ENCODE measurements at places on chromosomes 2 and 18.

DNA sequence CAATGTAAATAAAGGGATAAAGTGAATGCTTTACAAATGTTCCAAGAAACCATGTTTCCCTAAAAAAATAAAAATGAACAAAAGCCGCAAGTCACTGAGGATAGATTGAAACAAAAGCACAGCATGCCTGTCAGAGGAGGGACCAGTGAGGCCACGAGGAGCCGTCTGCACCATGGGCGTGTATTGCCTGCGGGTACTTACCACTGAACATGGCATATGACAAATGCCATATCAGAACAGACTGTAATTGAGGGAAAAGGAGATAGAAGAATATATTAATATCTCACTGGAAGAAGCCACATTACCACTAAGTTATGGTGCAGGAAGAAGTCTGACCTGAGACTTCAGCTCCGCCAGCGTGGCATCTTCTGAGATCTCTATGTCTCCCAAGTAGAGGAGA, 75.8 kb downstream of the USP40 start:
- no peak for DNase-seq

- DNase-seq: no peak
Measured at GRCh38 chr18:67574749-67575148, 58.2 kb upstream of the DSEL start.

DNA sequence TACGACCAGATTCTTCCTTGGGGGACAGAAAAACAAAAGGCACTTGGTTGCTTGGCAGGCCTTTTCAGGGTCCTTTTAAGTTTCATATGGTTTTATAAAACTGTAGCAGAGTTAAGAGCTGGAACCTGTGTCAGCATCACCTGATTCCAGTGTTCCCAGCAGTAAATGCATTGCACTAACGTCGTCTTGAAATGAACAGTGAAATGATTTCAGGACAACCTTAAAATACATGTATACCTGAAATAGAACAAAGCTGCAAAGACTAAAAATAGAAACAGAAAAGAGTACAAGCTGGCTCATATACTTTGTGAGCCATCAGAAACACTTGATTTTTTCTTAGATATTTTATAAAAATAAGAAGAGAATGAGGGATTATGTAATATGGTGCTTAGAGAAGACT, 51.9 kb downstream of the ACSL3 start:
- no peak for DNase-seq

GRCh38 chr2:47069628-47070154, 85.4 kb downstream of the STPG4 start:
- DNase-seq: no peak

GRCh38 chr2:207503234-207503633, 26.5 kb upstream of the CREB1 start:
- DNase-seq: no peak

DNA sequence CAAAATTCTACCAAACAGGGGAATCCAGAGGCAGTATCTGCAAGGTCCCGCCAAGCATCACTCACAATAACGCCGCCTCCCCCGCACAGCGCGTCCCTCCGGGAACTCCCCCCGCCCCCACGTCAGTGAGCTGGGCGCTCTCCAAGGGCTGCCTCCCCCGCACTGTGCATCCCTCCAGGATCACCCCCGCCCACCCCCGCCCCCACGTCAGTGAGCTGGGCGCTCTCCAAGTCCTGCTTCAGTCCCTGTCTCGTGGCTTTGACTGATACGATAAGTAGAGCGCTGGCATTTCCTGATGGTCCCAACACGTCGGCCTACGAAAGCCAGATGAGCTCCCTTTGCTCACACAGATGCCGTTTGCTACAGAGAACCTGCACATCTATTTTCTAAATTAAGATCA, 130.7 kb upstream of the TPO start:
- DNase-seq: no peak

GRCh38 chr2:38130876-38131275, 54.9 kb upstream of the CYP1B1 start:
- DNase-seq: no peak

- DNase-seq: no peak
Measured at GRCh38 chr2:7411691-7412090, 494.5 kb downstream of the RNF144A start.

DNA sequence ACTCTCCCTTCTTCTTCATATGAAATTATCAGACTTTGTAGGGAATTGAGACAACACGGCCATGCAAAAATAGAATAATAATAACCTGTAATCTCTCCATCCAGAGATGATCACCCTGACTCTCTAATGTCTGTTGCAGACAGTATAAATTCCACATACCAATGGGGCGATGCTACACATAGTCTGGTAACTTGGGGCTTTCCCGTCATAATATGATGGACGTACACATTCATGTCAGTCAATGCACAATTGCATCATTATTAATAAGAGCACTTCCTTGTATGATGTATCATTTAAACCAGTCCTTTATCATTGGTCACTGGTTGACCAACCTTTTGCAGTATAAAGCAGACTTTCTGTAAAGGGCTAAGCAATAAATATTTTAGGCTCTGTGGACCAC, 39.5 kb upstream of the SCLY start:
- DNase-seq: no peak

- DNase-seq: no peak
Measured at GRCh38 chr2:10269291-10269690, 33.4 kb upstream of the HPCAL1 start.

- DNase-seq: no peak
Measured at GRCh38 chr2:50480507-50480906, 551.4 kb downstream of the NRXN1 start.

- DNase-seq: no peak
Measured at GRCh38 chr2:194087089-194087958, 1569.7 kb upstream of the SLC39A10 start.

GRCh38 chr18:4960578-4960977, 236.5 kb downstream of the AKAIN1 start:
- DNase-seq: no peak

- no peak for DNase-seq
Measured at GRCh38 chr2:230772156-230772555, 59.5 kb downstream of the CAB39 start.

- DNase-seq: no peak
Measured at GRCh38 chr18:51426996-51427395, 229.5 kb upstream of the MEX3C start.

- no peak for DNase-seq
Measured at GRCh38 chr18:75293591-75293990, 83.0 kb downstream of the TSHZ1 start.

GRCh38 chr2:169452080-169452479, 27.2 kb upstream of the BBS5 start:
- no peak for DNase-seq

DNA sequence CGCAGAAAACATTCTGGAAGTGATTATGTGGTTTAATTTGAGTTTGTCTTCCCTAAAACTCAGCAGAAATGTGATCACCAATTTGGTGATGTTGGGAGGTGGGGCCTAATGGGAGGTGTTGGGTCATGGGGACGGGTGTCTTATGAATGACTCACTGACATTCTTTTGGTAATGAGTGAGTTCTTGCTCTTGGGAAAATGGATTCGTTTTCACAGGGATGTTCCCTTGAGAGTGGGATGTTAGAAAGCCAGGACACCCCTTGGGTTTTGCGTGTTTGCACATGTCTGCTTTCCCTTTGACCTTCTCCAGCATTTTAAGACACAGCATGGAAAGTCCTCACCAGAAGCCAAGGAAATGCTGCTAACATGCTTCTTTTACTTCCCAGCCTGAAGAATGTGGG, 321.5 kb upstream of the NT5C1B start:
- DNase-seq: no peak

DNA sequence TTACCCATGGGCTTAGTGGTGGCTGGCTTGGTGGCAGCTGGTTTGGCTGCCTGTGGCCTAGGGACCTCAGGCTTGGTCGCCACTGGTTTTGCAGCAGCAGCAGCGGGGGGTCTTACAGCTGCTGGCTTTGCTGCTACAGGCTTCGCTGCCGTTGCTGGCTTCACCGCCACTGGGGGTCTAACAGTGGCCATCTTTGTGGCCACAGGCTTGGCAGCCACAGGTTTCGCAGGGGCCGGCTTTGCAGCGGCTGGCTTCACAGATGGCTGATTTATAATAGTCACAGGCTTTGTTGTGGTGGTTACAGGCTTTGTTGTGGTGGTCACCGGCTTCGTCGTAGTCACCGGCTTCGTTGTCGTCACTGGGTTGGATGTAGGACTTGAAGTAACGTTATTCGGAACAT, 77.8 kb downstream of the COL6A3 start:
- DNase-seq: no peak

GRCh38 chr2:117058366-117058765, 756.1 kb upstream of the DDX18 start:
- no peak for DNase-seq

- no peak for DNase-seq
Measured at GRCh38 chr18:59874166-59874565, 25.6 kb upstream of the PMAIP1 start.

GRCh38 chr18:44156126-44156525, 524.6 kb upstream of the SETBP1 start:
- no peak for DNase-seq

DNA sequence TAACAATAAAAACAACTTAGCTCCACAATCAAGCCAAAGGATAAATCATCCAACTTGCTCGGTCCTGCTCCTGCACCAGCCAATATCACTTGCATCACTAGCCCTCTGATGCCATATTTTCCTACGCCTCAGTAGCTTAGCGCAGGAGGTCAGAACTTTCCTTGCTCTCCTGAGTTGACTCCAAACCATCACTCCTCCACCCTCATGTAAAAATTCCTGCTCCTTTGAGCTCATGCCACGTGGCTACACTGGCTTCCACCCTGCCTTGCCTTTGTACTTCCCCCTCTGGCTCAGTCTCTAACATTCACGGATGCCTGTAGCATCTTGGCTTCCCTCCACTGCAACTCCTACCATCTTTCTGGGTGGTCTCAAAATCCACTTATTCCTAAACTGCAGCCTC, 25.2 kb downstream of the AAK1 start:
- no peak for DNase-seq

DNA sequence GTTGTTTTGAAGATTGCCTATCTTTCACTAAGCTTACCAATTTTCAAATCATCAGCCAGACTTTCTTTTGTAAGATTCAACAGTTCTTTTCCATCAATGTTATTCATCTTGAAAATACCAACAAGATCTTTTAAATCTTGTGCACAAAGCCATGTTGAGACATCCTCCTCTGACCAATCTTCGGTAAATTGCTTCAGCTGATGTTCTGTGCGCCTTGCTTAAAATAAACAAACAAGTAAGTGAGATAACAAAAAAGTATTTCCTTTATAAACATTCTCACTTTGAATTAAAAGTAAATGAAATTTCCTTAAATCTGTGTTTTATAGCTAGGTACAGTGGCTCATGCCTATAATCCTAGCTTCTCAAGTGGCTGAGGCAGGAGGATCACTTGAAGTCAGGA, 30.3 kb downstream of the WDSUB1 start:
- DNase-seq: no peak

DNA sequence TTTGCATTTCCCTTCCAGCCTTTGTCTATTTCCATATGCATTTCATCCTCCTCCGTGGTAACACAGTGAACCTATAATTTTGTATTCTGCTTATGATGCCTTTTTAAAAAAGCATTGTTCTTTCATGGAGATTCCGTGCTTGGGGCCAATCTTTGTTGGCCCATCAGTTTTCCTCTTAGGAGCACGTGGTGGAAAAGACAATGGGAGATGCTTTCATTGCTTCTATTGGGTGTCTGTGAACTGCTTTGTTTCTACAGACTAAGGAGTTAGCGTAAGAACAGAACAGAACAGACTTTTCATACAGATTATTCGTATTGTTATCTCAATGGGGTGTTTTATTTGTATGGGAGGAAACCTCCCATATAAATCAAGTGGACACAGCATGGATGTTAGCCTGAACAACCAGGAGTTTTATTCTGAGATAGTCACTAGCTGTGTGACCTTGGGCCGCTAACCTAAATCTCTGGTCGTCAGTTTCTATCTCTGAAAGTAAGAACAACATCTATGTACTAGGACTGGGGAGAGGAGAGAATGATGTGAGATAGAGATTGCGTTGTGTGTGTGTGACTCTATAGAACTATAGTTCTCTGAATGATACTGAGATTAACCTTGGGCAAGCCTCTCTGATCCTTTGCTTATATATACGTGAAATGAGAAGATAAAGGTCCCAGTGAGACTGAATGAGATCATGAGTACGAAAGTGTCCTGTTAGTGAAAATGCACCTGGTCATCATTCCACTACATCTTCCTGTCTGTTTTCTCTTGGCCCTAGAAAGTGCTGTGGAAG, 22.9 kb upstream of the YWHAQ start:
- no peak for DNase-seq

DNA sequence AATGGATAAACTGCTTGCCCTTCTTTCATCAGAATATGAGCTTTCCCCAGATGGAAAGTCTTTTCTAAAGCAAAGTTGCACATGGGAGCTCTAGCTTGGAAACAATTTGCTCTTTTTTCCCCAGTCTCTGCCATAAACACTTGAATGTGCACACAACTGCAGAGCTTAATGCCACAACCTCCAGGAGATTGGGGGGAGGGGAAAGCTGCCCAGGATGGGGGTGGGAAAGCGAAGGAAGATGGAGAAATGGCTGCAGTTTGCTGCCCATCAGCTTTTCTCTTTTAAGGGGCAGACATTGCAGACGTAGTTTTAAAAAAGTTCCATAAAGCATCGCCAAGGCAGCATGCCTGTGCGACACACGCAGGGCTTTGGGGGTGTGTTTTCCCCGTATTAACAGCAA, 1.5 kb downstream of the ACKR3 start:
- DNase-seq: no peak

DNA sequence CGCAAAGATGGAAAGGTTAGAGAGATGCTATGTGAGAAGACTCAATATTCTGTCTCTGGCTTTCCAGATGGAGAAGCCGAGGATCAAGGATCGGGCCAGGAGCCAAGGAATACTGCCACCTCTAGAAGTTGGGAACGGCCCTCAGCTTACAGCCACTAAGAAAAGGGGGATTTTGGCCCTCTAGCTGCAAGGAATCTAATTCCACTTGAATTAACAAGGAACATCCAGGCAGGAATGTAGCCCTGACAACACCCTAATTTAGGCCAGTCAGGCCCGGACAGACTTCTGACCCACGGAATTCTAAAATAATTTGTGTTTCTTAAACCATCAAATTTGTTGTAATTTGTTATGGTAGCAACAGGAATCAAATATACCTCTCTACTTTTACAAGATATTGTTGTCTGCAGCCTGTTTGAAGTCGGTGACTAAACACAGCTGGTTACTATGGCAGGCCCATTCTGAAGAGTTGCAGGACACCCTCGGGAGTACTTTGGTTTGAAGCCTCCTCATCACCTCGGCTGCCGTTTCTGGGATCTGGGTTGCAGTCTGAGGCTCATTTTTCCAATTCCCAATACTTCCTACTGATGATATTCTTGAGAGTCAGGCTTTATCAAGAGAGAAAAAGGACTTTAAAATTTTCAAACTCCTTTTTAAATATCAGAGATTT, 1131.2 kb downstream of the TSN start:
- no peak for DNase-seq

GRCh38 chr2:202495230-202495604, 119.1 kb downstream of the BMPR2 start:
- DNase-seq: no peak
